ENCODE measurements at places on chromosomes 1 and 21.

GRCh38 chr1:201190624-201191051 lies at the start of gene IGFN1:
IGFN1 (plus strand) TSS chr1:201190824; CDS start chr1:201193294, 2,470 bp downstream.
- DNase-seq, result no peak

- DNase-seq, result no peak
Observed at GRCh38 chr1:149977345-149977744, 33.2 kb downstream of the OTUD7B start.

DNA sequence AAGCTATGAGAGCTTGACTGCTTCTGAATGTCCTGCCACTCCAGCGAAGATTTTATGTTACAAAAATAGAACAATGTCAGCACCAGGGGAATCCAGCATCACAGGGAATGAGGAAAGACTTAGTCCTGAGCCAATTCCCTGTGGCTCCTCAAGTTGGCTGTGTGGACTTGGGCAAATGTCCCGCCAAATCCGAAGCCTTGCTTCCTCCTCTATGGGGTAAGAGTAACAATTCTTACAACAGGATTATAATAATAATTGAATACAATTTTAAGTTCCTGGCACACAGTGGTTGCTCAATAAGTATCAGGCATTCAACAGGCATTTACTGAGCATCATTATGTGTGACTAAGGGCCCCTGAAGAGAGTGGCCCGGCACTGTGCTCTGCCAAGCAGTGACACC lies 44.4 kb downstream of the STPG1 start:
- DNase-seq, result no peak

DNA sequence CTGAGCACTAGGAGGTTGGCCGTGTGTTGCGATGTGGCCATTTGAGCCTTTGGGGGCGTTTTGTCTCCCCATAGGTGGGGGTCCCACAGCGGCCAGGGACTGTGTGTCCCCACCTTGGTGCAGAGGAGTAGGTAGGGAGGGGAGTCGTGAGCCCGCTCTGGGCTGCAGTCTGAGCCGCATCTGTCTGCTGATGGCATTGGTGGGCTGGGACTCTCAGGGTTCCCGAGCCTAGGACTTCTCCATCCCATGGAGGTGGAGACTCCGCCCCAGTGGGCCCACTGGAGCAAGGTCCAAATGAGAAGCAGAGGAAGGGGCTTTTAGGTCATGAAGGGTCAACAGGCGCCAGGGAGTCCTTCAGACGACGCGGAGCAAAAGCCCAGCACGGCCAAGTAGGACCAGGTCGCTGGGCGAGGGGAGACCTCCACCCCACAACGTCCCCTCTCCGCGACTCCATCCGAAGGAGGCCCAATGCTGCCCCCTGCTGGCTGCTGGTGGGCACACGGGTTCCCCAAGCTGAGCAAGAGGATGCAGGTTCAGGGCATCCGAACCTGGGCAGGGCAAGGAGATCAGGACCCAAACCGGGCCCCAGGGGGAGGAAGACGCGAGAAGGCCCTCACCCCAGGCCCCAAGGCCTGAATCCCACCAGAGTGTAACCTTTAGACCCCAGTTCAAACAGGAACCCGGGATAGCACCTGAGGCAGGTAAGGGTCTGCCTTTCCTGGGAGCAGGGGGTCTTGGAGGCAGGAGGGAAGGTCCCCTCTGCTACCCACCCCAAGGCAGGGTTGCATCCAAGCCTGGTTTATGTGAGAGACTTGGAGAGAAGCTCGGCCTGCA lies 14.9 kb downstream of the TTC34 start:
- peak; percentile 89 for DNase-seq

GRCh38 chr1:78297836-78298235 lies 192.9 kb upstream of the PTGFR start:
- no peak for DNase-seq

DNA sequence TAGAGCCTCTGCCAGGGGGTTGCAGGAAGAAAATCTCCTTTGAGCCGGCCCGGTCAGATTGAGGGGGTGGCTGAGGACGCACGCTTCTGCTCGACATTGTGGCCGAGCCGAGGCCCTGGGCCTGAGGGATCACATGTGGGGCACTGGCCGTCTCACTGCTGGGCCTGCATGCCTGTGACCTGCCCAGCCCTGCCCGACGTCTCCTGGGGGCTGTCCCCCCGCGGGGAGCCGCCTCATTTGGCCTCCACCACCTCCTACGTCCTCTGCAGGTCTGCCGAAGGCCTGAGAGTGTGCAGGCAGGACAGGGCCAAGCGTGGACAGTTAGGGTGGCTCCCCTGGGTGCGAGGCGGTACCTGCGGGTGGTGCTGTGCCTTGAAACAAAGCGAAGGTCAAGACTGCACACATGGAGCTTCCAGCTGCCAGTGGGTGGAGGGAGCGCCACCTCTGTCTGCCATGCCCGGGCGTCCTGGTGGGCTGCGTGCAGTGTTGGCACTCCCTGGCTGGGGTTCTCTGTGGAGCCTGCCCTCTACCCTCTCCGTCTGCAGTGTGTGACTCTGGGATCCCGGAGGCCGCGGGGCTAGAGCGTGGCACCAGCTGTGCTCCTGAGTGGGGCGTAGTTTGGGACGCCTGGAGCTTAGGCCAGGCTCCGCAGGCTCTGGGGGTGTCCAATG lies 51.7 kb downstream of the PCNT start:
- DNase-seq, result no peak

GRCh38 chr1:101310506-101310905 lies 73.7 kb downstream of the S1PR1 start:
- DNase-seq, result no peak

All from stimulated activated CD8-positive, alpha-beta memory T cell treated with anti-CD3 and anti-CD28 coated beads, Interleukin-4, amount 100 ng/mL, for 48 hours (primary cell).